Smooth muscle cell of the pulmonary artery (primary cell): ENCODE measurements at places on chromosomes 1 and 21. TPM values are rescaled to one million over a fixed set of nuclear protein-coding genes. Genes with fewer than 3 reads are reported as not detected.

Gene KRTAP20-1
- total RNA-seq: not detected in 2 replicates

Gene RAB7B
- 2.4 and 6.5 TPM in 2 replicates for total RNA-seq

Gene OLIG2
- total RNA-seq: not detected in 2 replicates

Gene NES
- total RNA-seq: 43.7 and 57.4 TPM in 2 replicates

Gene TARBP1
- total RNA-seq: 22.9 and 28.7 TPM in 2 replicates

Gene CFHR4
- total RNA-seq: not detected in 2 replicates

Gene DAB1
- total RNA-seq: 0.07 and 0.13 TPM in 2 replicates

Gene KAZN
- 3.6 and 10.6 TPM in 2 replicates for total RNA-seq

Gene OR2C3
- not detected in 2 replicates for total RNA-seq

Gene HSD11B1
- total RNA-seq: 3.3 and 9.6 TPM in 2 replicates

Gene HSPB7
- 45.2 and 102 TPM in 2 replicates for total RNA-seq

Gene TMEM269
- total RNA-seq: 0.03 and 0.07 TPM in 2 replicates
